Stomach (tissue), 19 donors: ENCODE measurements at places on chromosomes 5 and 9. TPM values are rescaled to one million over a fixed set of nuclear protein-coding genes. Genes with fewer than 3 reads are reported as not detected.
A peak's percentile ranks its signal among the peaks of the same experiment; 100 is the strongest.

SLC36A2 gene
- polyA plus RNA-seq, result not detected

DNA sequence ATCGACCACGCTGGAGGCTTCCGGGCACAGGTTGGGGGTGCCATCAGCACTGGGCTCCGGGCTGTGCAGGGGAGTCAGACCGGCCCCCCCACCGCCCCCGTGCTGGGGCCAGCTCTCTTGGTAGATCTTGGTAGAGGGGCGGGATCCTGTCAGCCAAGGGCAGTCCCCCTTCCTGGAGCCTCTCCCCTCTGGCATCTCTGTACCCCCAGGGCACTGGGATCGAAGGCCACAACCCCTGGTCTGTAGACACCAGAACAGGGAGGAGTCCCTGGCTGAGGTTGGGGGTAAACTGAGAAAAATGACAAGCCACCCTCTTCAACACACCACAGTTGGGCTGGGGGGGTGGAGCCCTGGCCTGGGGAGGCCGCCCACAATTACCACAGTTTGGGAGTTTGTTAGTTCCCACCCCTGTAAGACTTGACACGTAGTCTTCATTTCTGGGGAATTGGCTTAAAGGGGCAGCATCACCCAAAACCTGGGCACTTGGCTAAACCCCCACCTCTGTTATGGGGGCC is 882 bp downstream of the CERCAM start:
- DNase-seq, result no peak
- peaks cover 25% of the 10 kb centered on the region for H3K36me3 ChIP-seq
- H3K4me3 ChIP-seq, result peak overlapping the region; percentile 94
- H3K4me1 ChIP-seq, result peaks cover 28% of the 10 kb centered on the region
- peaks cover 12% of the 10 kb centered on the region for H3K27me3 ChIP-seq

GRCh38 chr9:124749781-124750180 is 21.3 kb downstream of the NR6A1 start:
- DNase-seq, result no peak
- no peaks in the 10 kb centered on the region for H3K4me1 ChIP-seq
- H3K4me3 ChIP-seq, result no peak overlapping the region
- no peak overlapping the region for H3K27ac ChIP-seq
- no peaks in the 10 kb centered on the region for H3K36me3 ChIP-seq

DNA sequence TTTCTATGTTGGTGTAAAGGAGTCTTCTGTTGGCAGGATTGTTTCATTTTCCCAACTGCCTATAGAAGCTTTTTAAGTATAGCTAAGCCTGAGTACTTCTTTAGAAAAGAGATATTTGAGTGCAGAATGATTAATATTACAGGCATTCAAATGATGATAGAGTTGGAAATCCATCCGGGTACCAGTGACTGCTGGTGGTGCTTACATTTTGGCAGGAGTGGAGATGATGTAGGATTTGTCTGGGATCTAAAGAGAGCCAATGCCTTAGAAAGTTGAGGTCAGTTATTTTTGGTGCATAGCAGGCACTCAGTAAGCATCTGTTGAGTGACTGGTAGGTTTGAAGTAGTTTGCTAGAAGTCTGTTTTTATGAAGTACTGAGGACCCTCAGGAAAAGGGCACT is 433.5 kb downstream of the DMAC1 start:
- H3K27ac ChIP-seq, result no peak overlapping the region
- DNase-seq, result no peak
- peaks cover 28% of the 10 kb centered on the region for H3K4me1 ChIP-seq
- H3K27me3 ChIP-seq, result no peaks in the 10 kb centered on the region
- no peaks in the 10 kb centered on the region for H3K36me3 ChIP-seq
- H3K4me3 ChIP-seq, result no peak overlapping the region

- H3K4me3 ChIP-seq, result no peak overlapping the region
- H3K36me3 ChIP-seq, result no peaks in the 10 kb centered on the region
- H3K27ac ChIP-seq, result no peak overlapping the region
- peaks cover 14% of the 10 kb centered on the region for H3K4me1 ChIP-seq
- H3K27me3 ChIP-seq, result no peaks in the 10 kb centered on the region
Observed at GRCh38 chr5:107127878-107128277, 542.9 kb downstream of the EFNA5 start.

DNA sequence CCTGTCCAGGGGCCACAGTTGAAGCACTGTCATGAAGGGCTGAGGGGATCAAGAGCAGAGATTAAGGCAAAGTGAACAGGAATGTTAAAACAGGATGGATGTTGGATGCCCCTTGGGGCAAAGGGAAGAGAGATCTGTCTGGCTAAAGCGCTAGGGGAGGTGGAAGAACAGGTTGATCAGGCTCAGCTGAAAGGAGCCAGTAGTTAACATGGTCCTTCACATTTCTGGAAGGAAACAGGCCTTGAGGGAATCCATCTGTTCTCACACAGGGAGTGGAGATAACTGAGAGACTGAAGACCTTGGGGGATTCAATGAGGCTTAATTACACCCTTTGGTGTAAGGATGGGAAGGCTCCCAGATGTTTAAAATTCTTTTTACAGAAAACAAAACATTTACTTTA is 5.8 kb downstream of the HAPLN1 start:
- no peaks in the 10 kb centered on the region for H3K4me1 ChIP-seq
- H3K27ac ChIP-seq, result no peak overlapping the region
- DNase-seq, result peak; percentile 15
- no peaks in the 10 kb centered on the region for H3K36me3 ChIP-seq
- no peaks in the 10 kb centered on the region for H3K27me3 ChIP-seq
- H3K4me3 ChIP-seq, result no peak overlapping the region

DNA sequence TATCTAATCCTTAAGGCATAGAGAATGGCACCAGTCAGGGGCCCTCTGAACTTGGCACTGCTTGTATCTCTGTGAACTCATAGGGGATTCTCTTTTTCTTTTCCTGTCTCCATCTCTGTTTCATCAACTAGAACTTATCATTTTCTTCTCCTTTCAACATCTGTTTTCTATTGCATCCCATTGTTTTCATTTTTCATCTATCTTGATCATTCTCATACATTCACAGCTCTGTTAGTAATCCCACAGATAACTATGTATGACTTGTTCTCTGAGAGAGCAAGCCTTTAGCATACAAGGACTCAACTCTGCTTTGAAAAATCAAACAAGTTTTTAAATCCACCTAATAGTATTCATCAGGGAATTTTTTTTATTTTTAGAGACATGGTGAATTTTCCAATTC is 264.3 kb downstream of the ARRDC3 start:
- DNase-seq, result no peak
- H3K27me3 ChIP-seq, result no peaks in the 10 kb centered on the region
- H3K4me1 ChIP-seq, result peaks cover 8% of the 10 kb centered on the region
- no peaks in the 10 kb centered on the region for H3K36me3 ChIP-seq

- no peak overlapping the region for H3K27ac ChIP-seq
- no peak overlapping the region for H3K4me3 ChIP-seq
- DNase-seq, result no peak
- H3K27me3 ChIP-seq, result no peaks in the 10 kb centered on the region
- H3K4me1 ChIP-seq, result no peaks in the 10 kb centered on the region
Observed at GRCh38 chr5:81893961-81894360, 77.9 kb upstream of the ATG10 start.

DNA sequence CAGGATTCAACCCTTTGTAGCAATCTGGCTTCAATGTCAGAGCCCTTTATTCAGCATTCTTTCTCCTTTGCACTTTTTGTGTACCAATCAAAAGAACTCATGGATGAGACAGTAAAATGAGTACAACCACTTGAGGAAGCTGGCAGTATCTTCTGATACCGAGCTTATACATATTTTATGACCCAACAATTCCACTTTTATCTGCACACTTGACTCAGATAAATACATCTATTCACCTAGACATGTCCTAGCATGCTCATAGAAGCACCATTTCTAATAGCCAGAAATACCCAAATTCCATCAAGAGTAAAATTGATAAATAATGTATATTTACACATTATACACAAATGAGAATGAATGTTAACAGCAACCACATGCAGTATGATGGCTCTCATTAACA is 111.2 kb upstream of the PTGER4 start:
- no peak overlapping the region for H3K4me3 ChIP-seq
- no peak for DNase-seq
- H3K4me1 ChIP-seq, result no peaks in the 10 kb centered on the region
- H3K36me3 ChIP-seq, result no peaks in the 10 kb centered on the region
- no peaks in the 10 kb centered on the region for H3K27me3 ChIP-seq

THBS4 gene
- polyA plus RNA-seq, result 9.8 TPM

DNA sequence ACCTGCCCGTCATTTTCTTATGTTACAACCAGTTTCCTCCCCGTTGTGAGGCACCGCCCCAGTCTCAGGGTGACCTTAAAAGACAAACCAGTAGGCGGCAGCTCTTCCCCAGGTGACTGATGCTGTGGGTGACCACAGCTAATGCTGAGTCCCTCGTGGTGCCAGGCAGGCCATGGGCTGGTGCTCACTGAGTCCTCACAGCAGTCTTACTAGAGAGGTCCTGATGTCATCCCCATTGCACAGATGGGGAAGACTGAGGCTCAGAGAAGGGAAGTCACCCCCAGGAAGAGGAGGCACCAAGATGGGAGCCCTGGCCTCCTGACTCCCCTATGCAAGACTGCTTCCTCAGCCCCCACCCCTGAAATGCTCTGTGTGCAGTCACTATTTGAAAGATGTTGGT is 978 bp downstream of the CFAP157 start:
- H3K27me3 ChIP-seq, result no peaks in the 10 kb centered on the region
- no peak for DNase-seq
- H3K27ac ChIP-seq, result no peak overlapping the region
- no peak overlapping the region for H3K4me3 ChIP-seq
- no peaks in the 10 kb centered on the region for H3K36me3 ChIP-seq

LMX1B gene
- polyA plus RNA-seq, result 0.20 TPM

DNA sequence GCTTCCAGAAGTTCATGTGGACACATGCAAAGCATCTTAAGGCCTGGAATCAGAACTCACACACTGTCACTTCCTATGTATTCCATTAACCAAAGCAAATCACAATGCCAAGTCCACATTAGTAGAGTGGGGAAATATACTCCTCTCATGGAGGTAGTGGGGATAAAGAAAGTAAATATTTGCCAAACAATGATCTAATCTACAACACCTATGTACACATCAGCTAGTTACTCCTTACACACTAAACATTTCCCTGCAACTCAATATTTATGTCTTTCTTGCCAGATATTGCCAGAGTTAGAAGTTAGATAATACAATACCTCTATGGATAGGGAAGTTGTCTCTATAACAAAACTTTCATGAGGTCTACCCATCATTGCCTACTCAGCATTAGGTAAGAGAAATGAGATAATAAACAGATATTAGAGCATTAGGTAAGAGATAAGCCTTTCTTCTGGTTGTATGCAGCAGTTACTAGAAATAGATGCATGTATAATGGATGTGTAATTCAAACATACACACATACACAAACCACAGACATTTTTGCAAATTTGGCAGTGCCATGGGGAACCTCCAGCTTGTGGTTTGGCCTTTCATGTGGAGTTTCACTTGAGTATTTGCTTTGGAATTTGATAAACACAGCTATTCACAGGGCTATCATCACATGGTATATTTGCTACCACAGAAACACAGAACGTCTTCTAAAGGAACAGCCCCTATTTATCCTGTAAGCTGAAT is 196.5 kb downstream of the TLE1 start:
- H3K27me3 ChIP-seq, result no peaks in the 10 kb centered on the region
- H3K27ac ChIP-seq, result no peak overlapping the region
- H3K4me1 ChIP-seq, result peaks cover 12% of the 10 kb centered on the region
- no peak for DNase-seq
- no peaks in the 10 kb centered on the region for H3K36me3 ChIP-seq
